Activated naive CD8-positive, alpha-beta T cell treated with anti-CD3 and anti-CD28 coated beads, Interleukin-2, amount 10 ng/mL, durations not matched to agents 7 days and 5 days (primary cell): ENCODE measurements at places on chromosomes 6 and 20. TPM values are rescaled to one million over a fixed set of nuclear protein-coding genes. Genes with fewer than 3 reads are reported as not detected.

Gene RSPH9
- not detected for total RNA-seq

Gene SERINC1
- 80.7 TPM for total RNA-seq

Gene C4B
- 5.7 TPM for total RNA-seq

Gene SLC35D3
- total RNA-seq, result not detected

Gene MROH8
- 2.0 TPM for total RNA-seq

Gene OR11A1
- not detected for total RNA-seq

Gene RFX6
- total RNA-seq, result not detected

Gene GJA10
- total RNA-seq, result not detected

DNA sequence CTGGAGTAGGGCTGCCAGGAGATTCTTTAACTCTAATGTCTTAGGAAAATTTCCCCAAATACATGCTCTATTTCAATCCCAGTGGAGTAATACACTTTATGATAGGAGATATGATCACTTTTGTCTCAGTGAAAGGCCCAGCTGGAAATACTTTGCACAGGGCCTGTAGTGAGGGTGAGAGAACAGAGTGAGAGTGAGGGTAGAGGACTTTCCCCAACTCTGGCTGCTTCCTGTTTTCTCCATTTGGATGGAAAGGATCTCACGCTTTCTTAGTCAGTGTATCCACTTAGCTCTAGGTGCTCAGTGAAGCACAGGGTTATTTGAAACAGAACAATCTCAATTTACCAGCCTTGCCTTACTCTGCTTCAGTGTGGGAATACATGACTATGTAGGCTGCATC lies 36.6 kb downstream of the FAM229B start:
- H3K4me1 ChIP-seq, result peaks cover 3% of the 10 kb centered on the region
- no peaks in the 10 kb centered on the region for H3K36me3 ChIP-seq
- H3K27ac ChIP-seq, result no peak overlapping the region
- H3K27me3 ChIP-seq, result peaks cover 7% of the 10 kb centered on the region
- no peak overlapping the region for H3K4me3 ChIP-seq

DNA sequence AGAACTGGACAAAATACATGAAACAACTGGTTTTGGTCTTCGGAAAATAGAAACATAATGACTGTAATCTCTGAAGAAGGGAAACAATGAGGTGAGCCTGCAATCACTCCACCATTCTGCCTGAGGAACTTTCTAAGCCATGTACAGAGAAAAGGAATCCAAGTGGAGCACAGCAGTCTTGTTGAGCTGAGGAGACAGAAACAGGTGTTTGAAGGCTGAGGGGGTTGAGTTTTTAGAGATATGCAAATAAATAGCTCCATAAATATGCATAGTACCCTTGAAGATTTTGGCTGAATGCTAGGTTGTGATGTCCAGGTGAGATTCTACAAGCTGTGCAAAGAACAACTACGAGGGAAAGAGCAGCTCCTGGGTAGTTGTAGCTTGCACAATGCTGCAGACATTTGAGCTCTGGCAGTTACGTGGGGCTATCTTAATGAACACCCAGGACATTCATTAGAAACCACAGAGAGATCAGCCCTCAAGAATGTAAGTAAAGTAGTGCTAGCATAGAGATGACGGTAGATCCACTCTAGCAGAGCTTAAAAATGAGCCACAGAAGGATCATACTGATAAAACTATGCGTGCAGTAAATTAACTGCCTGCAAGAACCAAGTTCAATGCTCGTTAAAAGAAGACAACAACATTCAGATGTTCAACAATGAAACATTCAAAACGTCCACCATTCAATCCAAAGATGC lies 24.3 kb downstream of the TUBB2B start:
- no peaks in the 10 kb centered on the region for H3K4me1 ChIP-seq
- H3K36me3 ChIP-seq, result no peaks in the 10 kb centered on the region
- peaks cover 6% of the 10 kb centered on the region for H3K27me3 ChIP-seq
- no peak overlapping the region for H3K27ac ChIP-seq

GRCh38 chr6:168905451-168906090 lies 348.1 kb downstream of the THBS2 start:
- DNase-seq, result no peak
- H3K27ac ChIP-seq, result no peak overlapping the region
- H3K4me1 ChIP-seq, result peaks cover 2% of the 10 kb centered on the region
- no peaks in the 10 kb centered on the region for H3K27me3 ChIP-seq

GRCh38 chr6:7254980-7255835 lies 57.8 kb downstream of the SSR1 start:
- DNase-seq, result no peak
- H3K4me1 ChIP-seq, result no peaks in the 10 kb centered on the region
- no peaks in the 10 kb centered on the region for H3K36me3 ChIP-seq
- no peak overlapping the region for H3K4me3 ChIP-seq
- no peak overlapping the region for H3K27ac ChIP-seq

DNA sequence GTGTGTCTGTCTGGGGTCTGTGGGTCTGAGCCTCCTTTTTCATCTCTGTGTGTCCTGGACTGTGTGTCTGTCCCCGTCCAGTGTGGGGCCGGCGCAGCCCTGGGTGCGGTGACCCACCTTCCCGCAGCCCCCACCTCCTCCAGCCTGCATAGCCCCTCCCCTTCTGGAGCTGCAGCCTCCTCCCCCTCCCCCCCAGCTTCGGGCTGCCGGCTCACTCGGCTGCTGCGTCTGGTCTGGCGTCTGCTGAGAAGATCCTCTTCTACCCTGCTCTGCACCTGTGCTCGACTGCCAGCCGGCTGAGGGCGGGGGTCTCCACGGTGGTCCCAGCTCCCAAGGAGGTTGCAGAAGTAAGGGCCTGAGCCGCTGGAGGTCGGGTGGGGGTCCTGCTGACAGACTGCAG lies 7.6 kb upstream of the LKAAEAR1 start:
- H3K36me3 ChIP-seq, result peaks cover 2% of the 10 kb centered on the region
- H3K27ac ChIP-seq, result peak overlapping the region; percentile 40
- no peak for DNase-seq
- peaks cover 1% of the 10 kb centered on the region for H3K27me3 ChIP-seq
- peaks cover 1% of the 10 kb centered on the region for H3K4me1 ChIP-seq

GRCh38 chr6:161696801-161697200 lies 422.9 kb upstream of the AGPAT4 start:
- peaks cover 4% of the 10 kb centered on the region for H3K27me3 ChIP-seq
- H3K4me1 ChIP-seq, result no peaks in the 10 kb centered on the region
- no peak for DNase-seq
- H3K4me3 ChIP-seq, result no peak overlapping the region
- H3K36me3 ChIP-seq, result no peaks in the 10 kb centered on the region
- H3K27ac ChIP-seq, result no peak overlapping the region

GRCh38 chr6:124132256-124132655 lies 328.6 kb downstream of the NKAIN2 start:
- no peak overlapping the region for H3K4me3 ChIP-seq
- no peaks in the 10 kb centered on the region for H3K36me3 ChIP-seq
- no peak overlapping the region for H3K27ac ChIP-seq
- no peak for DNase-seq
- H3K4me1 ChIP-seq, result no peaks in the 10 kb centered on the region

GRCh38 chr6:42210551-42210950 lies 7.1 kb downstream of the MRPS10 start:
- H3K4me3 ChIP-seq, result no peak overlapping the region
- DNase-seq, result no peak

GRCh38 chr6:143562143-143562542 lies 50.6 kb upstream of the FUCA2 start:
- no peak overlapping the region for H3K27ac ChIP-seq
- H3K27me3 ChIP-seq, result no peaks in the 10 kb centered on the region
- peaks cover 2% of the 10 kb centered on the region for H3K36me3 ChIP-seq
- H3K4me3 ChIP-seq, result no peak overlapping the region

GRCh38 chr20:8972963-8973705 lies 95.8 kb upstream of the PLCB4 start:
- no peaks in the 10 kb centered on the region for H3K27me3 ChIP-seq
- no peaks in the 10 kb centered on the region for H3K36me3 ChIP-seq
- DNase-seq, result no peak
- H3K4me3 ChIP-seq, result no peak overlapping the region

- peaks cover 2% of the 10 kb centered on the region for H3K27me3 ChIP-seq
- H3K36me3 ChIP-seq, result no peaks in the 10 kb centered on the region
- H3K4me3 ChIP-seq, result no peak overlapping the region
- no peak for DNase-seq
- H3K4me1 ChIP-seq, result no peaks in the 10 kb centered on the region
These were observed 349.6 kb downstream of the PHF3 start for GRCh38 chr6:63985223-63985622.

DNA sequence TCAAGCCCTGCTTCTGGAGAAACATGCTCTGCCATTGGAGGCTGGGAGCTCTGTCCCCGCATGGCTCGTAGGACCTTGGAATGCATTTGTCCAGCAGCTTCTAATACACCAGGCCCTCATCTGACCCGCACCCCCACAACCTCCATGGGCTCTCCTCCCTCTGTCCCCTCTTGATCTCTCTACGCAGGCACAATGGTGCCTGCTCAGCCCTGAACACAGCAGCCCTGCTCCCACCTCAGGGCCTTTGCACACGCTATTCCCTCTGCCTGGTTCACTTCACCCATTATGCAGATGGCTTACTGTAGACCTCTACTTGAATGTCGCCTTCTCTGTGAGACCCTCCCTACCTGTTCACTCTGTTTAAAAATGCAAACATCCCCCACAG lies 27.0 kb upstream of the PTGIS start:
- H3K27ac ChIP-seq, result peak overlapping the region; percentile 97
- H3K27me3 ChIP-seq, result no peaks in the 10 kb centered on the region
- DNase-seq, result no peak

GRCh38 chr6:67811239-67812037 lies 823.6 kb upstream of the ADGRB3 start:
- H3K4me1 ChIP-seq, result no peaks in the 10 kb centered on the region
- H3K4me3 ChIP-seq, result no peak overlapping the region
- no peak overlapping the region for H3K27ac ChIP-seq
- no peaks in the 10 kb centered on the region for H3K27me3 ChIP-seq

- DNase-seq, result no peak
- H3K36me3 ChIP-seq, result peaks cover 34% of the 10 kb centered on the region
- H3K4me3 ChIP-seq, result no peak overlapping the region
- no peaks in the 10 kb centered on the region for H3K27me3 ChIP-seq
- H3K4me1 ChIP-seq, result no peaks in the 10 kb centered on the region
These were observed 34.1 kb downstream of the CDC40 start for GRCh38 chr6:110214338-110214737.

DNA sequence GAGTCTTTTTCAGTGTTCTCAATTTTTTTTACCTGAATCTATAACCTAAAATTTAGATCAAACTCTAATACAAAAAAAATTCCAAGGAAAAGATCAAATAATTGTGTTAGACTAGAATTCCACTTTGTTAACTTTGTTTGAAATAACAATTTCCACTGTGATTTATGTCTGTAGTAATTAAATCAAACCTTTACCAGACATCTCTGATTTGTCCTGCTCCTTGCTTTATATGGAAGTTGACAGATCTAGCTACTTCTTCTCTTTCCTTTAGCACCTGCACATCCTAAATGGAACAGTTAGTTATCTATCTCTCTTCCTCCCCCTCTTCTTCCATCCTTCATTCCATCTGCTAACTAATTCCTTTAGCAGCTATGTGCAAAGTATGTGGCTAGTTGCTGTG lies 99.5 kb upstream of the TMEM30A start:
- no peak for DNase-seq
- H3K27me3 ChIP-seq, result peaks cover 10% of the 10 kb centered on the region
- H3K36me3 ChIP-seq, result no peaks in the 10 kb centered on the region
- H3K4me1 ChIP-seq, result no peaks in the 10 kb centered on the region

DNA sequence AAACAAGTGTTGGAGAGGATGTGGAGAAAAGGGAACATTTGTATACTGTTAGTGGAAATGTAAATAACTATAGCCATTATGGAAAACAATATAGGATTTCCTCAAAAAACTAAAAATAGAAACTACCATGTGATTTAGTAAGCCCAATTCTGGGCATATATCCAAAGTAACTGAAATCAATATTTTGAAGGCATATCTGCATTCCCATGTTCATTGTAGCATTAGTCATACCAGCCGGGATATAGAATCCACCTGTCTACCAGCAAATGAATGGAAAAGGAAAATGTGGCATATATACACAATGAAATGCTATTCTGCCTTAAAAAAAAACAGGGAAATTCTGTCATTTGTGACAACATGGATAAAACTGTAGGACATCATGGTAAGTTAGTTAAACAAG lies 15.3 kb upstream of the C6orf58 start:
- H3K4me1 ChIP-seq, result no peaks in the 10 kb centered on the region
- no peaks in the 10 kb centered on the region for H3K36me3 ChIP-seq
- no peak overlapping the region for H3K4me3 ChIP-seq
- H3K27ac ChIP-seq, result no peak overlapping the region

- peaks cover 8% of the 10 kb centered on the region for H3K4me1 ChIP-seq
- DNase-seq, result no peak
- H3K27ac ChIP-seq, result no peak overlapping the region
These were observed 97.4 kb downstream of the SNX5 start for GRCh38 chr20:17871181-17871580.

DNA sequence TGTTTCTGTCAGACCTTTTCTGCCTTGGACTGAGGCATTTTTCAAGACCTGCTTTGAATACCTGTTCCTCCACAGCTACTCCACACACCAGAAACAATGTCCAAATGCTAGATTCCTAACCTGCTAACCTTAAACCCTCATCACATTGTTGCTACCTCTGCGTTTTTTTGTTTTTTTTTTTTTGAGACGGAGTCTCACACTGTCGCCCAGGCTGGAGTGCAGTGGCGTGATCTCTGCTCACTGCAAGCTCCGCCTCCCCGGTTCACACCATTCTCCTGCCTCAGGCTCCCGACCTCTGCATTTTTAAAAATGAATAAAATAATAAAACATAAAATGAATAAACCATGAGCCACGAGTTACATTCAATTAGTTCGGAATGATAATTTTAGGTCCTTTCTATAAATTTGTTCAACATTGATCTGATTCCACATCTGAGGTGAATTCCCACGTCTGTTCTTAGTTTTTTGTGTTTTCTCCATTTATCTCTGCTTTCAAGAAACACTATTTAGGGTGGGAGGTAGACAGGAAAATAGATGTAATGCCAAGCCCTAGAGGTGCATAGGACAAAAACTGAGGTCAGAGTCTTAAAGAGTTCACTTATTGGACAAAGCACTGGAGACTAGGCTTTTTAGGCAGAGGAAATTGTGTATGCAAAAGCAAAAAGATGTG lies 1.3 kb downstream of the C6orf89 start:
- H3K27me3 ChIP-seq, result no peaks in the 10 kb centered on the region
- H3K27ac ChIP-seq, result peak overlapping the region; percentile 79
- H3K4me1 ChIP-seq, result peaks cover 26% of the 10 kb centered on the region
- H3K4me3 ChIP-seq, result peak overlapping the region; percentile 91
- DNase-seq, result no peak

DNA sequence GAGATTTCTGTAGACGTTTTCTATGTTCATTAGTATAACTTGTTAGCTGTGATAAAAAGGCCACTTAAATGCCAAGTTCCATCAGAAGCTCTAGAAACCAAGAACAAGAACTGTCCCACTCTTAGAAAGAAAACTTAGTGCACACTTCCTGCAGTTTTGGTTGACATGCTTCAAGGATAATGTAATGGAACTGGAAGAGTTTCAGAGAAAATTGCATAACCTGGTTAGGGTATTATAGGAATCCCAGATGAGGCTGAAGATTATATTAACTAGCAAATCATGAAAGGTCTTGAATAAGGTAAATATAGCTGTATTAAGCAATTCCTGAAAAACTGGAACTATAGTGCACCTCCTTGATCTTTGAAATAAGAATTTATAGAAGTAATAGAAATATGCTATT lies 1.8 kb upstream of the PHACTR2 start:
- DNase-seq, result no peak
- no peak overlapping the region for H3K27ac ChIP-seq
- H3K4me3 ChIP-seq, result no peak overlapping the region
- peaks cover 35% of the 10 kb centered on the region for H3K27me3 ChIP-seq
- H3K4me1 ChIP-seq, result peaks cover 6% of the 10 kb centered on the region

- no peak for DNase-seq
- peaks cover 56% of the 10 kb centered on the region for H3K4me1 ChIP-seq
- no peaks in the 10 kb centered on the region for H3K27me3 ChIP-seq
- H3K4me3 ChIP-seq, result no peak overlapping the region
These were observed 78.4 kb downstream of the PREX1 start for GRCh38 chr20:48749437-48749836.
